ENCODE measurements at places on chromosomes 3 and 15. TPM values are rescaled to one million over a fixed set of nuclear protein-coding genes. Genes with fewer than 3 reads are reported as not detected.

- H3K4me1 ChIP-seq, result peaks cover 3% of the 10 kb centered on the region
- H3K4me3 ChIP-seq, result no peak overlapping the region
- DNase-seq, result no peak
- no peak overlapping the region for H3K27ac ChIP-seq
- no peaks in the 10 kb centered on the region for H3K27me3 ChIP-seq
Measured at GRCh38 chr3:120470870-120471269, 20.1 kb upstream of the FSTL1 start.

DNA sequence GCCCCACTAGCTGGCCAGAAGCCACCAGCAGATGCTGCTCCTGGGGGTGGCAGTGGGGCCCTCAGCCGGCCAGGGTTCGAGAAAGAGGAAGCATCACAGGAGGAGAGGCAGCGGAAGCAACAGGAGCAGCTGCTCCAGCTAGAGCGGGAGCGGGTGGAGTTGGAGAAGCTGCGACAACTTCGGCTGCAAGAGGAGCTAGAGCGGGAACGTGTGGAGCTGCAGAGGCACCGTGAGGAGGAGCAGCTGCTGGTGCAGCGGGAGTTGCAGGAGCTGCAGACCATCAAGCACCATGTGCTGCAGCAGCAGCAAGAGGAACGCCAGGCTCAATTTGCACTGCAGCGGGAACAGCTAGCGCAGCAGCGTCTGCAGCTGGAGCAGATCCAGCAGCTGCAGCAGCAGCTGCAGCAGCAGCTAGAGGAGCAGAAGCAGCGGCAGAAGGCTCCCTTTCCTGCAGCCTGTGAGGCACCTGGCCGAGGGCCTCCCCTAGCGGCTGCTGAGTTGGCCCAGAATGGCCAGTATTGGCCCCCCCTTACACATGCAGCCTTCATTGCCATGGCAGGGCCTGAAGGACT is 17.5 kb upstream of the APEH start:
- H3K4me3 ChIP-seq, result no peak overlapping the region
- no peaks in the 10 kb centered on the region for H3K27me3 ChIP-seq
- H3K27ac ChIP-seq, result no peak overlapping the region
- no peaks in the 10 kb centered on the region for H3K4me1 ChIP-seq

GRCh38 chr3:88003115-88003755 is 55.6 kb downstream of the CGGBP1 start:
- H3K27ac ChIP-seq, result no peak overlapping the region
- no peak overlapping the region for H3K4me3 ChIP-seq
- H3K4me1 ChIP-seq, result no peaks in the 10 kb centered on the region
- no peaks in the 10 kb centered on the region for H3K27me3 ChIP-seq
- no peak for DNase-seq

GRCh38 chr15:85875756-85876155 is 81.0 kb upstream of the KLHL25 start:
- peaks cover 4% of the 10 kb centered on the region for H3K27me3 ChIP-seq
- no peak overlapping the region for H3K4me3 ChIP-seq
- H3K4me1 ChIP-seq, result no peaks in the 10 kb centered on the region
- DNase-seq, result no peak

DNA sequence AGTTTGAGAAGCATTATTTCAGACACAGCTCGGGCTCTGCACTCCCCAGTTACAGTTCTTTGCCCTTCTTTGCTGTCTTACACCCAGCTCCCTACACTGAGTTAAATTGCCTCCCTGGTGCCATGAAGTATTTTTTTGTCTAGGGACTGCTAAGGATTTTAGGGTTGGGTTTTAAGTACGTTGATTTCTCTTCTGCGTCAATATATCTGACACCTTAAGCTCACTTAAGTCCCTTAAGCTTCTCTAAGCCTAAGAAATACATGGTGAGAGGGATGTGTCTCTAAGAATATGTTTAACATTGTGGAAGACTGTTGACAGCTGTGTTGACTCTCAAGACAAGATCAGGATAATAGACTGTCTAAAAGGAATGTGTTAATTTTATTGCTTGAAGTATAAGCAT is 400.5 kb downstream of the PTPRG start:
- H3K36me3 ChIP-seq, result peaks cover 3% of the 10 kb centered on the region
- H3K27ac ChIP-seq, result no peak overlapping the region
- no peaks in the 10 kb centered on the region for H3K27me3 ChIP-seq
- no peak for DNase-seq
- no peak overlapping the region for H3K4me3 ChIP-seq
- peaks cover 2% of the 10 kb centered on the region for H3K4me1 ChIP-seq

DNA sequence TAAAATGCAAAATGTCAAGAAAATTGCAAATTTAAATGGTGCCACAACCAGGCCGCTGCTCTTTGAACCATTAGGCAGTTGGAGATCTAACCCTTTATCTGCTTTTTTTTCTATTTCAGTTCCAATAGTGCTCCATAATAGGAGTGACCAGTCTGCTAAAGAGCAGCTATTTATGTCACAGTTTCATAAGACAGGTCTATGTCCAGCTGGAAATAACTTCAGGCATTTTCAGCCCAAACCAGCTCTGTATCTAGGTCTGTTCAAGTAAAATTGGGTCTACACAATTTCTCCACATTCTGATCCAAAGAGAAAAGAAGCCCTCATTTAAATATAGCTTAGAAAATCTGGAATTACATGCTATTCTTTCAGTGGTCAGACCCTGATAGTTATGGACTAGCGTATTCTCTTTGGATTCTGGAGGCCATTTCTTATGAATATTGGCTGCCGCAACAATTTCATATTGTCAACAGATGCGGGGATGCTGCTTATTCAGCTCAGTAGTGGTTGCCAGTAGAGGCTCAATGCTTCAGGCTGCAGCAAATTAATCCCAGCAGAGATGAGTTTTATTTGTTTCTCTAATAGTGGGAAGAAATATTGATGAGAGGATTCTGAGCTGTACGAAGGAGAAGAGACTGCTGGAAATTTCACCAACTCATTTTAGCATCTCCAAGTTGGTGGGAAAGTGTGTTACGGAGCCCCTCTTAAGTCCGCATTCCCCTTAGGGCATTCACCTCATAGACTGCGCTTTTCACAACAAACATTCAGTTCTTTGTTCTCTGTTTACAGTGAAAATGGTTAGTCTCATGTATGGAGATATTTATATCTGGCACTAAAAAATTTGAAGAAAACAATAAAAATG is 887.0 kb downstream of the ROBO1 start:
- H3K27ac ChIP-seq, result peak overlapping the region; percentile 57
- no peak for DNase-seq
- no peaks in the 10 kb centered on the region for H3K4me1 ChIP-seq
- no peaks in the 10 kb centered on the region for H3K27me3 ChIP-seq

The GLDN gene
- total RNA-seq, result 23.0 TPM

GRCh38 chr3:48856469-48856868 is 8.8 kb upstream of the PRKAR2A start:
- no peaks in the 10 kb centered on the region for H3K36me3 ChIP-seq
- no peaks in the 10 kb centered on the region for H3K4me1 ChIP-seq
- no peak for DNase-seq
- no peak overlapping the region for H3K27ac ChIP-seq

The CCDC9B gene
- 59.6 TPM for total RNA-seq

The TRH gene
- total RNA-seq, result not detected

DNA sequence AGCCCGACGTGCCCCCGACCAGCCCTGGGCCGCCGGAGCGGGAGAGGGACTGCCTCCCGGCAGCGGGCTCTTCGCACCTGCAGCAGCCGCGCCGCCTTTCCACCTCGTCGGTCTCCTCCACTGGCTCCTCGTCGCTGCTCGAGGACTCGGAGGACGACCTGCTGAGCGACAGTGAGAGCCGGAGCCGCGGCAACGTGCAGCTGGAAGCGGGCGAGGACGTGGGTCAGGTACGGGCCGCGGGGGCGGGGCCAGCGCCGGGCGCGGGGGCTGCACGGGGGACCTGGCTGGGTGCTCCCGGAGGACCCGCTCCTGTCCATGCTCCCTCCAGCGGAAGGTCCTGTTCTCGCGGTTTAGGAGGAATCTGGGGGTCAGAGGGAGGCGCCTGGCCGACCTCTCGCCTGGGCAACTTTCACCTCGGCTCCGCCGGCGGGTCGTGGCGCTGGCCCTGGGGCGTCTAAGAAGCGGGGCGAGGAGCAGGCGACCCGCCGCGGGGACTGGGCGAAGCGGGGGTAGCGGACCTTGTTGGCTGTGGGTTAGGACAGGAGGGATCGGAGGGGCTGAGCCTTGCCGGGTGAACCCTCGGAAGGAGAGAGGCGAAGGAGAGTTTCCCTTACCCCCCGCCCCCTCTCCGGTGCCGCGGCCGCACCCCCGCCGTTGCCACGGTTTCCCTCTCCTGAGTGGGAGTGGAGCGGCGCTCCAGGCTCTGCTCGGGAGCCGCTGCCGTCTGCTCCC is 682 bp downstream of the ITPKA start:
- no peaks in the 10 kb centered on the region for H3K4me1 ChIP-seq
- no peak overlapping the region for H3K27ac ChIP-seq

- no peaks in the 10 kb centered on the region for H3K27me3 ChIP-seq
- H3K4me3 ChIP-seq, result no peak overlapping the region
- H3K27ac ChIP-seq, result no peak overlapping the region
- H3K36me3 ChIP-seq, result no peaks in the 10 kb centered on the region
- no peaks in the 10 kb centered on the region for H3K4me1 ChIP-seq
- DNase-seq, result no peak
Measured at GRCh38 chr3:113594066-113594465, 61.7 kb downstream of the SIDT1 start.

The CCR8 gene
- not detected for total RNA-seq

The WNT7A gene
- total RNA-seq, result not detected

The TRIM42 gene
- total RNA-seq, result not detected

DNA sequence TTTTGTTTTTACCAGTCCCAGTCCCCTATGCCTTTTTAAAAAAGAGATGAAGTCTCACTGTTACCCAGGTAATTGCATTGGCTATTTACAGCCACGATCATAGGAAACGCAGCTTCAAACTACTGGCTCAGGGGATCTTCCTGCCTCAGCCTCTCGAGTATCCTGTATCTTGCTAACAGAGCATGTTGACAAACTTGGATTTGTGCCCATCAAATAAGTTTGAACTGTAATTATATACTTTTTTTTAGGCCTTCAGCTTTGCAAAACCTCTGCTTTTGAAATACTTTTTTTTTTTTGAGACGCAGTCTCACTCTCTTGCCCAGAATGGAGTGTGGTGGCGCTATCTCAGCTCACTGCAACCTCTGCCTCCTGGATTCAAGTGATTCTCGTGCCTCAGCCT is 3.0 kb upstream of the EDEM1 start:
- H3K4me1 ChIP-seq, result no peaks in the 10 kb centered on the region
- no peak overlapping the region for H3K4me3 ChIP-seq
- no peaks in the 10 kb centered on the region for H3K27me3 ChIP-seq
- DNase-seq, result no peak

The RAB7A gene
- total RNA-seq, result 202 TPM

DNA sequence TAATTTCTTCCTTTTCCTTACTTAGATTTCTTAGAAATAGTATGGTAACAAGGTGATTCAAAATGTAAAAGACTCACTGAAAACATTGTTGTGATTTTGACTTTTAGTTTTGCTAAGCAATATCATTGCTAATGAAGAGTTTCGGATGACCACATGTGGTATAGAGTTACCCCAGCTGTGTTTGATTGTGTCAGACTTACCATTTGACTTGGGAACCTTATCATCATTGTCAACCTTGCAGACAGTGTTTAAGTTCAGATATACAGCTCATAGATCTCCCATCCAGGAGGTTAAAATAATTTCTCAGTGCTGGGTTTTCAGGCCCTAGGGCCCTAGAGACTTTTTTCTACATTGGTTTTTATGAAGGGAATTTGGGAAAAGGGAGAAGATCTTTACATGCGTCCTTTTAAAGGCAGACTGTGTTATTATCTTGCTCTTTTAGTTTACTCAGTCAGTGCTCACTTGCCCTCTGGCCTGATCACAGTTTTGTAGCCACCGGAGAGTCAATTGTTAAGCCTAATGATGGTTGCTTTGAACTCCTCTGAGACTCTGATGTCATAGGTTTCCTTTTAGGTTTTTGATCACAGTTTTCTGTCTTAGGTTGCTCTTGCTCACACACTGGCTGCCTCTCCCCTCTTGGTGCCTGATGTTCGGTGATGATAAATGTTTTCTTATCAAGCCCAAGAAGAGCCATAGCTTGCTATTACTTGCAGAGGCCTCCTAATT is 133.5 kb upstream of the ZPLD1 start:
- no peak overlapping the region for H3K27ac ChIP-seq
- no peaks in the 10 kb centered on the region for H3K4me1 ChIP-seq
- no peaks in the 10 kb centered on the region for H3K27me3 ChIP-seq
- no peaks in the 10 kb centered on the region for H3K36me3 ChIP-seq
- no peak for DNase-seq

The MKRN2OS gene
- not detected for total RNA-seq

DNA sequence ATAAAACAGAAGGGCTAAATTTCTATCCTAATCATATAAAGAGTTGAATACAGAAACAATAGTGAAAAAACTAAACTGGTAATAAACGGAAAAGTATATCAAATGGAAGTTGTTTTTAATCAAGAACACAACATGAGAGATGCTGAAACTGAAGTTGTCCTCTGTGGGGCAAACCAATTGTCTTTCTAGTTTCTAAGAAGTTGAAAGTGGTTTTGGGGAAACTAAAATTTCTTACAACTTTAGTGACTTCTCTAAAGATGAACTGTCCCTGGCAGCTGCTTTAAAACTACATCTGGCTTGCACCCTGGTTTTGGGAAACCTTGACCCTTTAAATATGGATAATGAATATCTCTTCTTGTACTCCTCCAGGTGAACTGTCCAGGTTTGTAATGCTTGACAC is 155.6 kb downstream of the ADAM10 start:
- DNase-seq, result no peak
- no peaks in the 10 kb centered on the region for H3K36me3 ChIP-seq
- no peak overlapping the region for H3K4me3 ChIP-seq
- no peaks in the 10 kb centered on the region for H3K4me1 ChIP-seq

DNA sequence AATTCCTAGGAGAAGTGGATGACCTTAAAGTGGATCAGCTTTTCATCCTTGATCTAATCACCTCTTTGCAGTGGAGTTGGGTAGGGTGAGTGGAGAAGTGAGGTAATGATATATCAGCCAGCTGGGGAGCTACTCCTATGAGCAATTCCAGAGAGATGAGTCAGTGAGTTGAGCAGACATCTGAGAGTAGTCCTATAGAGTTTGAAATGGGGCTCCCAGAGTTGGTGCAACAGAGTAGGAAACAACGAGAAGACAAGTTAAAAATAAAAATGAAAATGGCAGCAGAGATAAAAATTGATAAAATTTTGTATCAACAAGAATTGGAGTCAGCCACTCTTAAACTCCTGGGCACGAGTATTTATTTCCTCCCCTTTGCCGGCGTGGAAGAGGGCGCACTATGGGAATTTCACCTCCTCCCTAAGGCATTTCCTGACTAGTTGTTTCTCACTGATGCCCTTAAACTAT is 150.8 kb upstream of the DPH6 start:
- H3K4me1 ChIP-seq, result peaks cover 4% of the 10 kb centered on the region
- H3K4me3 ChIP-seq, result no peak overlapping the region
- no peaks in the 10 kb centered on the region for H3K27me3 ChIP-seq
- H3K27ac ChIP-seq, result no peak overlapping the region

The SEMA6D gene
- total RNA-seq, result 22.7 TPM

- H3K4me1 ChIP-seq, result no peaks in the 10 kb centered on the region
- H3K36me3 ChIP-seq, result no peaks in the 10 kb centered on the region
- H3K4me3 ChIP-seq, result no peak overlapping the region
- no peaks in the 10 kb centered on the region for H3K27me3 ChIP-seq
- H3K27ac ChIP-seq, result no peak overlapping the region
- DNase-seq, result no peak
Measured at GRCh38 chr3:40211579-40211978, 97.9 kb upstream of the EIF1B start.

The LMCD1 gene
- 192 TPM for total RNA-seq

The PIGZ gene
- total RNA-seq, result 5.2 TPM

- H3K36me3 ChIP-seq, result no peaks in the 10 kb centered on the region
- no peak overlapping the region for H3K4me3 ChIP-seq
- no peak for DNase-seq
- H3K27me3 ChIP-seq, result no peaks in the 10 kb centered on the region
- H3K4me1 ChIP-seq, result no peaks in the 10 kb centered on the region
Measured at GRCh38 chr15:99744142-99744541, 10.9 kb upstream of the LYSMD4 start.

- H3K27ac ChIP-seq, result no peak overlapping the region
- no peaks in the 10 kb centered on the region for H3K36me3 ChIP-seq
- H3K4me1 ChIP-seq, result peaks cover 2% of the 10 kb centered on the region
Measured at GRCh38 chr15:63104727-63105126, 16.9 kb upstream of the LACTB start.

All from aorta (tissue), 5 donors.